Mucosa of descending colon (tissue), 3 donors: ENCODE measurements at places on chromosomes 3 and 15. TPM values are rescaled to one million over a fixed set of nuclear protein-coding genes. Genes with fewer than 3 reads are reported as not detected.
A peak's percentile ranks its signal among the peaks of the same experiment; 100 is the strongest.

The CACNA2D2 gene
- total RNA-seq: 1.5 TPM

The C3orf52 gene
- 22.6 TPM for total RNA-seq

The GOLGA6B gene
- total RNA-seq: not detected

The GOLGA8J gene
- not detected for total RNA-seq

The TM4SF18 gene
- total RNA-seq: 2.4 TPM

The TMC3 gene
- total RNA-seq: 0.95 TPM

- no peak for DNase-seq
Measured at GRCh38 chr3:180275176-180275575, 238.4 kb upstream of the PEX5L start.

GRCh38 chr3:159853506-159853864 is 135.2 kb upstream of the IL12A start:
- no peak for DNase-seq

- DNase-seq: no peak
Measured at GRCh38 chr3:2311022-2311421, 212.4 kb downstream of the CNTN4 start.

GRCh38 chr3:71611099-71611498 is 27.6 kb upstream of the FOXP1 start:
- no peak for DNase-seq

DNA sequence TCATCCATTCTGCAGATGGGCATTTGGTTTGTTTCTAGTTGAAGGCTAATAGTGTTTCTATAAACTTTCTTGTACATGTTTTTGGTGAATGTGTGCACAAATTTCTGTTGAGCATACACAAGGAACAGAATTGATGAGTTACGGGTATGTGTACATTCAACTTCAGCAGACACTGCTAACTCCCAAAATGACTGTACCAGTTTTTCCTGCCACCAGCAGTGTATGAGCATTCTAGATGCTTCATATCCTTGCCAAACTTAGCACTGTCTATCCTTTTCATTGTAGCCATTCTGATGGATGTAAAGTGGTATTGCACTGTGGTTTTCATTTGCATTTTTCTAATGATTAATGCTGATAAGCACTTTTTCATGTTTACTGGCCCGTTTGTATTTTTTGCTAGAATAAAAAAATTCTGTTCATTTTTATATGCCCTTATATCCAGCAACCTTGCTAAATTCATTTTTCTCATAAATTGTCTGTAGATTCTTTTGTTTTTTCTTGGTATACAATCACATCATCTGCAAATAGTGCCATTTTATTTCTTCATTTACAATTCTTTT is 110.2 kb downstream of the ATP1B3 start:
- no peak for DNase-seq

DNA sequence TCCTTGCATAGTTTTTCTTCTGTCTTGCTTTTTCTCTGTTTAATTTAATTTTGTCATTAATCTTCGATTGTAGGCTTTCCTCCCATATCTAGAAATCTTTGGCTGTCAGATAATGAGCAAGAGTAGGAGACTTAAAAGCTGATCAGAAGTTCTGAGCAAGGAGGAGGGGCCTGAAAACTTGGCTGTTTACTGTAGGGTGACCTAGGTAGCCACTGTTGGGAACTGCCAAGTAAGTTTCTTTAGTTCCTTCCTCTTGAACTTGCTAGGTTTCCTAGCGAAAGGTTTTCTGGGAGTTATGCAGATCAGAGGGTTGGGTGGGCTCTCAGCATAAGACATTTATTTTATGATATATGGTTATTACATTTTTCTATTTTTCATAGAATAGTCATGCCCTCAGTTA is 14.5 kb downstream of the ALPK3 start:
- no peak for DNase-seq

GRCh38 chr3:115549071-115549470 is 74.2 kb upstream of the GAP43 start:
- no peak for DNase-seq

GRCh38 chr15:52709187-52709981 is 30.2 kb upstream of the ATOSA start:
- peak; percentile 87 for DNase-seq
